ENCODE measurements at places on chromosomes 5 and 9.
A peak's percentile ranks its signal among the peaks of the same experiment; 100 is the strongest.

DNA sequence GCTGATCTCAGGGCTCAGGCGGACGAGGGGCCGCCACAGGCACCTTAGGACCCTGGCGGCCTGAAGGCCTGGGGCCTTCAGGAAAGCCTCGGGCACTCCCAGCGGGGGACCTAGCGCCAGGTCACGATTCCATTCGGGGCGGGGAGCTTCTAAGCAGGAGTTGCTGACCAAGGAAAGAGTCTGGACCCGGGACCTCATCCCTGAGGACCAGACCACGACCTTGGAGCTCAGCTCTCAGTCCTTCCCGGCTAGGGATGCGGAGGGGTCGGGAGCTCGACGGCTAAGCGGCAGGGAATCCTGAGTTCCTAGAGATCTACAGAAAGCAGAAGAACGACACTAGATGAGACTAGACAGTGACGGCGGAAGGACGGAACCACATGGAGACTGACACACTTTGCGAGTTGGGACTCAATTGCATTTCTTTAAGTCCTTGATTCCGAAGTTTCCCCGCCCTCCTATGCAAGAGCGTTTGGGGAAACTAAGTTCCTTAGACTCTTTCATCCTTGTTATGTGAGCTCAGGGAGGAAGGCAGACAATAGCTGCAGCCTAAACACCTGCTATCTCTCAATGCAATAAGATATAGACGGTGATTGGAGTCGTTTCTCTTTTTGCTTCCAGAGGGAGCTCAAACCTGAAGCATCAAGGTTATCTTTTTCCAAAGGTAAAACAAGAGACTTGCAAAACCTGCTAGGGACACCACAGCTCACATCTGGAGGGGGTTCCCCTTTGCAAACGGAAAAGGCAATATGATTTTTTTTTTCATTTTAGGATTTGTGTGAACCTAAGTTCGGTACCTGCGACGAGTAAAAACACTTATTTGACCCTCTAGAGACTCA, 9.7 kb downstream of the NR2F1-AS1 start:
- no peak for DNase-seq

GRCh38 chr5:130708754-130709153, 456.3 kb downstream of the HINT1 start:
- DNase-seq: no peak

- DNase-seq: no peak
Measured at GRCh38 chr9:111994831-111995458, 98.3 kb downstream of the UGCG start.

DNA sequence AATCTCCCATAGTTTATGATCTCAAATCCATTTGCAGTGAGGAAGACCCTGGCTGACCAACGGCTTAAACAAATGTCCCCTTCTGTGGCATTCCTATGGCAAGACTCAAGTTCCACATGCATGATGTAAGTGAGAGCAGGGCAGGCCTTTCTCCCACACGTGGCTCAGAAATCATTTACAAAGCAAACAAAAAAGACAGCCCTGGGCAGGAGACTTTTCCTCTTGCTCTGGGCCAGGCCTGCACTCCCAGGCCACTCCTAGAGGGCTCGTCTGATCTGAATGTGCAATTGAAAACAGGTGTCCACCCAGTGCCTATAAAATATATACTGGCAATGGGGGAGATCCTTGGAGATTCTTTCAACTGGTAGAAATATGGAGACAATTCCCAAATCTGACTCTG, 123.1 kb downstream of the DMRT2 start:
- DNase-seq: no peak

GRCh38 chr9:113387560-113388230, 10.9 kb upstream of the HDHD3 start:
- no peak for DNase-seq

GRCh38 chr9:5549658-5550650, 39.6 kb downstream of the PDCD1LG2 start:
- no peak for DNase-seq

GRCh38 chr9:38278931-38279679, 113.4 kb upstream of the ALDH1B1 start:
- no peak for DNase-seq

DNA sequence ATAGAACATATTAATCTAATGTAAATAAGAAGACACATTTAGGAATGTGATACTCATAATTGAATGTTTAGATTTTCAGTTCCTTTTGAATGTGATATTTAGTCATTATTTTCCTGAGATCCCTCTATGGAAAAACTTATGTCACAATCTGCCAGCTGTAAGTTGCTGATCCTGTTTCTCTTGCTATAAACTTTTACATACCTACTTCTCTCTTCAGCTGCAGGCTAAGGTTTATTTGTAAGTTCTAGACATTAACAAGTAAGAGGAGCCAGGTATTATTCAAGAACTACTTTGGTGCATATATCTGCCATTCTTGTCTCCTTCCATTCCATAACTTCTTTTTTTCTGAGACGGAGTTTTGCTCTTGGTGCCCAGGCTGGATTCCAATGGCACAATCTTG, 462.4 kb downstream of the PRR16 start:
- DNase-seq: no peak

- DNase-seq: peak; percentile 37
Measured at GRCh38 chr5:31531543-31531887, 378 bp downstream of the DROSHA start.

GRCh38 chr5:172533399-172534228, 79.3 kb upstream of the SH3PXD2B start:
- DNase-seq: no peak

DNA sequence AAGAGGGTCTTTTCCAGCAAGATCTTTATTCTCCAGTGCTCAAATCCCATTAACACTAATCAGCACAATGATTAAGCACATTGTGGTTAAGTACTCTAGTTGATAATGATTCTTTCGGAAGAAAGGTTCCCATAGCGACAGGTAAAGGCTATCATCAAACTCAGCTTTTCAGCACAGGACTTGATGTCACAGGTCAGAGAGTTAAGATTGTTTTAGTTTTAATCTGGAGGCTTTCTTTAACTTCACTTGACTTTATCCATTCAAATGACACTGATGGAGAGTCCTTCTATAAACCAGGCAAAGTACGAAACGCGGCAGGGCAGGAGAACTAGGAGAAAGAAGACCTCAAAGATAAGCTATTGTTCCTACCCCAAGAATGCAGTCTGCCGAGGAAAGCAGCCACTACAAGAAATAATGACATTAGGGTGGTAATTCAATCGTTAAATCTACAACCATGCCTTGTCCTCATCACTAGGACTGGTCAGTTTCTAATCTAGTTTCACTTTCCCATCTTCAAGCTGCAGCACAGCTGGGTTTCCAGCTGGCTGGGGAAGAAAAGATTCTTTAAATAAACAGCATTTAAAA, 4.6 kb downstream of the NRG2 start:
- no peak for DNase-seq

DNA sequence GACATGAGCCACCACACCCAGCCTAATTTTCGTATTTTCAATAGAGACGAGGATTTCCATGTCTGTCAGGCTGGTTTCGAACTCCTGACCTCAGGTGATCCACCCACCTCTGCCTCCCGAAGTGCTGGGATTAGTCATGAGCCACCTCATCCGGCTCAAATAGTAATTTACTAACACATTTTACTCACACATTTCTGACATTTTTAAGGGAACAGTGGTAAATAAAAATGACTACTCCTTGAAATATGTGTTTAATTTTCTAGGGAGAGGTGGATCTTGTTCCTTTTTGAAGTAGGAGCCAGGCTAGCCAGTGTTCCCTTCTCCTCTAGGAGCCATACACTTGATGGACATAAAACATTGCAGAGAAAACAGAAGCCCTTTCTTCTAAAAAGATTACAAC, 55.2 kb upstream of the ERBIN start:
- DNase-seq: no peak

DNA sequence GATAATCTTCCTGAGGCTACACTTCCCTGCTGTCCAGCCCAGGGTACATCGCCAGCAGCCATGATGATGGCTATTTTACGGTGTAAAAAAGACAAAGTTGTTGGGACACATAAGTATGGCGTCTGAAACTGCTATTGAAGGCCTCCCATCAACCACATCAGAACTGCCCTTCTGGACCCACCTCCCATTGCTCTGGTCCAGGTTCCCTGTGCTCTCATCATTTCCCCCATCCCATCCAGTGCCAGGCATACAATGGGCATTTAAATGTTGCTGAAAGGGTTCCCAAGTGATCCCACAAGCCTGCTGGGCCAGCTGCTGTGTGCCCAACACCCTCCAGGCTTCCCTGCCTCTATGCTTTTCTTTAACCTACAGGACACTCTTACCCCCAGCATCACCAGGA, 10.6 kb downstream of the IL9 start:
- no peak for DNase-seq

DNA sequence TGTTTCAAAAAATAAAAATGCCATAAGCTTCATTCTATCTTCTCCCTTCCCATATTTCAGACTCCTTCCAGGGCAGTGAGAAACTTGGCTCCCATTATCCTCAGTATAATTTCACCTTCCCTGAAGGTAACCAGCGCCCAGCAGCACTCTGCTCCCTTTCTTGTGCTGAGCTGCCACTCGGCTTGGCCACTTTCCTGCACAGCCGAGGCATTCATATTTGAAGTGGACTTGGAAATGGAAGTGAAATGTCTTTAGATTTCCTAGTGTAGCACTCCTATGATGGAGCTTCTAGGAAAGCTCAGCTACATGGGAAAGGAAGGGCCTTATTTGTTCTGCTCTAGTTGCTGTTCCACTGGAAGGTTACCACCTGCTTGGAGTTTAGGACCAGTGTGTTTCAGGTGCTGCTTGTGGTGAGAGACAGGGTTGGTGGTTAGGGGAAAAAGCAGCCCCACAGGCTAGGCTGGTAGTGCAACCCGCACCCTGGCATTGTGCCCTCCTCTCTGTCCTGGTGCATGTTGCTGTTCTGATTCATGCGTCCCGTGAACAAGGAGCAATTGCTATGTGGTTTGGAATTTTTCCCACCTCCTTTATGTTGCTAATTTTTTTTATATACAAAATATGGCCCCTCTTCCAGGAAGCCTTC, 53.8 kb downstream of the RAD23B start:
- DNase-seq: no peak

- peak; percentile 71 for DNase-seq
Measured at GRCh38 chr5:140966293-140967225, at the start of gene PCDHAC2. Gene PCDHAC2, plus strand, starts transcription at chr5:140966476. Its CDS starts 291 bp downstream, at chr5:140966767.

GRCh38 chr5:173448856-173449255, 120.6 kb upstream of the STC2 start:
- DNase-seq: no peak

DNA sequence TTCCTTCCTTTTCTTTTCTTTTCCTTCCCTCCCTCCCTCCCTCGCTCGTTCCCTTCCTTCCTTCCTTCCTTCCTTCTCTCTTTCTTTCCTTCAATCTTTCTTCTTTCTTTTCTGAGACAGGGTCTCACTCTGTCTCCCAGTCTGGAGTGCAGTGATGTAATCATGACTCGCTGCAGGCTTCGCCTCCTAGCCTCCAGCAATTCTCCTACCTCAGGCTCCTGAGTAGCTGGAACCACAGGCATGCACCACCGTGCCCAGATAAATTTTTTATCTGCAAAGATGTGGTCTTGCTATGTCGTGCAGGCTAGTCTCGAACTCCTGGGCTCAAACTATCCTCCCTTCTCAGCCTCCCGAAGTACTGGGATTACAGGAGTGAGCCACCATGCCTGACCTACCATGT, 81.4 kb downstream of the SPATA31C2 start:
- no peak for DNase-seq

DNA sequence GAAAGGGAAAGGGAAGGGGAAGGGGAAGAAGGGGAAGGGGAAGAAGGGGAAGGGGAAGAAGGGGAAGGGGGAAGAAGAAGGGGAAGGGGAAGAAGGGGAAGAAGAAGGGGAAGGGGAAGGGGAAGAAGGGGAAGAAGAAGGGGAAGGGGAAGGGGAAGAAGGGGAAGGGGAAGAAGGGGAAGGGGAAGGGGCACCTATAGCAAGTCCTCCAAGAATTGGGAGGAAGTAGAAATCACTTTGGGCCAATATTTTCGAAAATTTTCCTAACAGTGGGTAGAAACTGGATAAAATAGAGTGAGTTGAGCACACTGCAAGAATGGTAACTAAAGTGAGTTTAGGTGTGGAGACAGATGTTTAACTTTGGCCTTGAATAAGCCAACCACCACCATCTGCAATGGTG, 915.3 kb downstream of the DNAH5 start:
- no peak for DNase-seq

DNA sequence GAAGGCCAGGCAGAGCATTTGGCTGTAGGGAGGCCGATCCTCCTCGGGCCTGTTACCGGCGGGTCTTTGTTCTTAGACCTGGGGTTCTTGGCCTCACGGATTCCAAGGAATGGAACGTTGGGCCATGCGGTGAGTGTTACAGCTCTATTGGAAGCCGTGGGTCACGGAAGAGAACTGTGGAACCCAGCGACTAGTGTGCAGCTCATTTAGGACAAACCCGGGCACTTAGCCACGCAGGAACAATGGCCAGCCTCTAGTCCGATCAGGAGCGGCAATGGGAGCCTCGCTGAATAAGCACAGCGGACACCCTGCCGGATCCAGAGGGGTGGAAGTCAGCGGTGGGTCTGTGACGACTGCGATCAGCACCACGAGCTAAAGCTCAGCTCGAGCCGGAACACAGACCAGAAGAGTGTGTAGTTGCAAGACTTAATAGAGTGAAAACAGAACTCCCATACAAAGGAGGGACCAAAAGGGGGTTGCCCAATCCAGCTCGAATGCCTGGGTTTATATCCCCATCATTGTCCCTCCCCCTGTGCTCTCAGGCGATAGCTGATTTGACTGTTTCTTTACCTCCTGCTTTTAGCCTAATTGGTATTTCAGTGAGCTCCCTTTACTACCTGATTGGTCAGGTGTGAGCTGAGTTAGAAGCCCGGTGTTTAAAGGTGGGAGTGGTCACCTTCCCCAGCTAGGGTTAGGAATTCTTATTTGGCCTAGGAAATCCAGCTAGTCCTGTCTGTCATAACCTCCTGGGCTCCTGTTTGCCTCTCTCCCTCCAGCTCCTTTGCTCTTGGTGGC, 53.7 kb upstream of the RPL26L1 start:
- no peak for DNase-seq

- DNase-seq: no peak
Measured at GRCh38 chr9:98128316-98128715, 9.3 kb upstream of the TRIM14 start.

DNA sequence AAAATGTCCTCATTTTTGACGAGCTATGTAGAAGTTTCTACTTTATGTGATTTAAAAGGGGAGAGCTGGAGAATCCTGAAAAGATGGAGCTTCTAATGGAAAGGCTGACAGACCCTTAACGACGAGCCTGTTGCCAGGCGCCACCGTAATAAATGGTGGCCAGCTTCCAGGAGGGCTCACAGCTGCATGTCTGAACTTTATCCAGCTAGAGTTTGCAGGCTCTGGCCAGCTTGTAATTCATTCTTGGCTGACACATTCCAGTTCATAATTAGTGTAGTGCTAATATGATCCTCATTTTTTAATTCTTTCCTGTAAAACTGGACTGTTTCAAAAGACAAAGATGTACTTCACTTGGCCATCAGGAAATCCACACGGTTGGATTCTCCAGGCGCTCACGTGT, 246.7 kb downstream of the GAS1 start:
- no peak for DNase-seq

GRCh38 chr9:117437283-117437682, 22.4 kb upstream of the ASTN2 start:
- DNase-seq: peak; percentile 13

Data from endothelial cell (in vitro differentiated cells).